ENCODE measurements at places on chromosomes 12 and 14.

DNA sequence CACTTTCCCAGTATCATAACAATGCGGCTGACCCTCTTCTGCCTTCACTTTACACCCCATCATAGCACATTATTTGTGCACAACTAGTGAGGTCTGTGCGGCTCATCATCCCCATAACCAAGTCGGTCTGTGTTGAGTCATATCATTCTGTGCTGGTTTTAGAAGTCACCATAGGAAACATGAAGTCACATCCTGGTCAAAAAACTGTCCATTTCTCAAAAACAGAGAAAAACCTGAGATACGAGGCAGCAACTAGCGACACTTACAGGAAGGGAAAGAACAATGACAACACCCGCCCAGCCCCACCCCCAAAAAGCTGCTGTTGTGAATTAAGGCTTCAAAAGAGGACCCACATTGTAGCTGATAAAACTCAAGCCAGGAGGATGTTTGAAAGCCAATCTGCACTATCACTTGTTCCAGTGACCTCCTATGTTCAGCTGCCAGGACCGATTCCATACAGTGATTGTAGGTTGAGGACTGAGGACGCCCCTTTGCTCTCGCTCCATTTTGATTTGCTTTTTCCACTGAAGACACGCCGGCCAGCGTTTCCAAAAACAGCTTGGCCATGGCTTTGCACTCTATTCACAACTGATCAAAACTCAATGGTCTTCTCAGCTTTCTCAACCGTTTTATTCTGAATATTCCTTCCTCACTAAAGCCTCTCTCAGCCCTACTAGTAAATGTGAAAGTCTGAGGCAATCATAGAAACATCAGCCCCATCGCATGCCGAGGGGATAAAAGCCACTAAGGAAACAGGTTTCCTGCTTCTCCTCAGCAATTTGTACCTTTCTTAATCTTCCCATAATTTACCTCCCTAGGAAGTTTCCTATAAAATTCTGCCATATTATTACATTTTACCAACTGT is 87.5 kb downstream of the DUSP16 start:
- DNase-seq: no peak

- no peak for DNase-seq
Observed at GRCh38 chr12:2959505-2960389, 550 bp downstream of the TEAD4 start.

DNA sequence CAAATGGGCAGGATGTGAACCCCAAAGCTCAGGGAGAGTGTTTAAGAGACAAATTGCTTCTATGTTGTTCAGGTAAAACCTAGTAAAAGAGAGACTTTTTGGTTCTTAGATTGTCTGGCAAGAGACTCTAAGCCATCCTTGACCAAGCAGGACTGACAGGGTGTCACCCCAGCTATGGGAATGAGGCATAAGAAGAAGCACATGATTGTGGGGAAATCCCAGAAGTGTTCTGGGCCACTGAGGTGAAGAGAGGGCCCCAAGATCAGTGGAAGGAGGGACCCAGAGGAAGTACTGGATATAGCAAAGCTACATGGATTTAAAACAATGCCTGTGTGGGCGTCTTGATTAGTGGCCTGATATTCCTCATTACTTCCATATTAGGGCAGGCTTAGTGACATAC is 99.0 kb downstream of the SAMD4A start:
- no peak for DNase-seq

DNA sequence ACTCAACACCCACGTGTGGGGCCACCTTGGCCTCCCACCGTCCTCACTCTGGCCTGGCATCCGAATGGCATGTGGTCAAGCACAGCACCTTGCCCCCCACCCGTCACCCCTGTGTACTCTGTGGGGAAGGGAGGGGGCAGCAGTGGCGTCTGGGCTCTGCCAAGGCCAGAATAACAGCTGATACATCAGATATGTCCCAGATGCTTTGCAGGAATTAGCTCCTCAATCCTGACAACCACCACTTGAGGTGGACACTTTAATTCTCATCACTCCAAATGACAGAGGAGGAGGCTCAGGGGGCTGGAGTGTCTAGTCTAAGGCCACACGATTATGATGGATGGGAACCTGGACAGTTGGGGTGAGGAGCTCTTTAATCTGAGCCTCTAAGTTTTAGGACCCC is 1.7 kb upstream of the KRT80 start:
- DNase-seq: no peak

- DNase-seq: no peak
Observed at GRCh38 chr12:110222027-110222426, 59.0 kb upstream of the ATP2A2 start.

- DNase-seq: no peak
Observed at GRCh38 chr14:54251356-54251755, 145.5 kb upstream of the CDKN3 start.

DNA sequence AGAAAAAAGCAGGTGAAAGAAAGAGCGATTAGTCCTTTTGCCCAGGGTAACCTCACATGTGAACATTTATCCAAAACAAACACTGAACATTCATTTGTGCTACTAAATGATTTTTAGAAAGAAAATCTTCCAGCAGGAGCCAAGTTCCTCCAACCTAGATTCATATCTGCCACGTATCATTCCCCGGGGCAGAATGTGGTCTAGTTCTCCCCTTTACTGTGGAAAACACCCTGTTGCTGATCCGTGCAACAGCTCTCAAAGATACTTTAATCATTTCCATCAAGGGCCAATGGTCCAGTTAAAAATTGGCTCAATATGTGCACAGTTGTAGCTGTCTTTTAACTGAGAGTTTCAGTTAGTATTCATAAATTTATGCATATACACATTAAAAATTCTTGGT is 479.1 kb downstream of the ATP23 start:
- DNase-seq: no peak

DNA sequence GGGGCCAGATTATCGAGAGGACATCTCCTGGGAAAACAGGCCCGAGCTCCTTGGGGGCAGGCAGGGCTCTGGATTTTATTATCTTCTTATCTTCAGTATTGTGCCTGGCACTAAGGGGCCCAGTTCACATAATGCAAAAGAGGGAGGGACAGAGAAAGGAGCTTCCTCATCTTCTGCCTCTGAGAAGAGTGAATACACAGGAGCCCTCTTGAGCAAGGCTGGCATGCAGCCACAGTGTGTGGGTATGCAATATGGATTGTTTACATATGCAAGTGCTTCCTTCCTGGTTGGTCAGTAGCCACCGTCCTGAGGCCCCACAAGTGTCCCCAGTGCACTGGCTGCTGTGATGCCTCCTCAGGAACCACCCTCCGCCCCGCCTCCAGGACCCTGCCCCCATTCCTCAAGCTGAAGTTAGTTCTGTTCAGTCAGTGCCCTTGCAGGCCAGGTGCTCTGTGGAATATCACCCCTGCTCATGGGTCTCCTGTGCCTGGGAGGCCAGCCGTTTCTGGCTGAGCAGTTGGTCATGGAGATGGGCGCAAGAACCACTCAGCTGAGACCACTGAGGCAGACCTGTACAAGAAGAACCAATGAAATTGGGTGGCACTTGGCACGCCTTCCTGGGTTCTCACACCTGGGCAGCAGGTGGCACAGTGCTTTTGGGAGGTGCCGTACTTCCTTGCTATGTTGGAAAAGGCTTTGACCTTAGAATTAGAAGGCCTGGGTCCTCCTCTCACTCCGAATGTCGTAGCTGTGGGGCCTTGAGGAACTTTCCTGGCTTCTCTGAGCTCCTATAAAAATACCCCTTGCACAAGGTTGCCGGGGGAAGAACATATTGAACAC is 35.1 kb upstream of the ACTN1 start:
- no peak for DNase-seq

- DNase-seq: no peak
Observed at GRCh38 chr12:46177025-46177424, 91.8 kb downstream of the SLC38A1 start.

DNA sequence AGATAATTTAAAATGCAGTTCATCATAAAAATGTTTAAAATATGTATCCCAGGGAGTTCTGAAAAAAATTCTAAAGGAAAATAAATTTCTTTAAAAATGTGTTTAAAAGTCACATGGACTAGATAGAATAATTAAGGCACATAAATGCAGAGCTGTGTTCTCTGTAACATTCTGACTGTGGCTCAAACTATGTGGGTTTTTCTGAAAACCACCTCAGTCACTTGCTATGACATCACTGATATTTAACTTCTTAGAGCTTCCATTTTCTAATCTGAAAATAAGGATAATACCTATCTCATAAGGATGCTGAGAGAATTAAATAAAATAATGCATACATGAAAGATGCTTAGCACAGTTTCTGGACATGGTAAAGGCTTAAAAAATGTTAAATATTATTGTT is 107.3 kb downstream of the SLC41A2 start:
- no peak for DNase-seq

DNA sequence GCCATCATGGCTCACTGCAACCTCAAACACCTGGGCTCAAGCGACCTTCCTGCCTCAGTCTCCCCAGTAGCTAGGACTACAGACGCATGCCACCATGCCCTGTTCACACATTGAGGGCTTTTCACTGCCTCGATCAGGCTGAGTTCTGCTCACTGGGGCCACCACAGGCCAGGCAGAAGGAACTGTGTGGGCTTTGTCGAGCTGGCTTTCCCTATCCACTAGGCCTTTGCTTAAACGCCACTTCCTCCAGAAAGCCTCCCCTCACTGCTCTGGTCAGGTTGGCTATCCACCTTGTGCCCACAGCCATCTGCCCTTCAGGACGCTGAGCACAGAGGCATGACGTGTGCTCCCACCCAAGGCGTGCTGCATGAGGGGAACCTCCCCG is 45.2 kb downstream of the MLXIP start:
- DNase-seq: no peak

- peak; percentile 73 for DNase-seq
Observed at GRCh38 chr12:8045952-8046944, 13.7 kb downstream of the FOXJ2 start.

GRCh38 chr14:96261053-96261452 is 5.0 kb downstream of the BDKRB1 start:
- no peak for DNase-seq

GRCh38 chr14:69615121-69615495 is 3.7 kb downstream of the SUSD6 start:
- DNase-seq: no peak

DNA sequence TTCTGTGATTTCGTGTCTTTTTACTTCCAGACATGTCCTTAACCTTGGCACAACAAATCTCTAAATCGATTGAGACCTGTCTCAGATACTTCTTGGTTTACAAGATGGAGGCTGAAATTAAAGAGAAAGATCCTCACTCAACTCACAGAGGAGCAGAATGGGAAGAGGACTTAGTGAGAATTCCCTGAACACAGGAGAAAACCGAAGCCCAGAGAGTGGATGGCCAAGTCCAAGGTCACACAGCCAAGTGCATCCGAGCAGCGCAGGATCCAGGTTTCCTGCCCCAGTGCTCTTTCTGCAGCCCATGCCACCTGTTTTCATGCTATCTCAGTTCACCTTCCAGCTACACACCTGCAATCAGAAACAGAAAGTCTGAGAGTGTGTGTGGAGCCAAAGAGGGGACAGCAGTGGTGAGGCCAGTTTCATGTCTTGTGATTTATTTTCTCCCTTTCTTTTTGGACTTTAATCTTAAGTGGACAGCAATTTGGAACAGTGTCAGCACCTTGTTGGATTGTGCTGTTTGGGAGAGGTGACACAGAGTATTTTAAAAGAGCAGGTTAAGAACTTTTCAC is 22.9 kb upstream of the TCL1B start:
- DNase-seq: no peak

DNA sequence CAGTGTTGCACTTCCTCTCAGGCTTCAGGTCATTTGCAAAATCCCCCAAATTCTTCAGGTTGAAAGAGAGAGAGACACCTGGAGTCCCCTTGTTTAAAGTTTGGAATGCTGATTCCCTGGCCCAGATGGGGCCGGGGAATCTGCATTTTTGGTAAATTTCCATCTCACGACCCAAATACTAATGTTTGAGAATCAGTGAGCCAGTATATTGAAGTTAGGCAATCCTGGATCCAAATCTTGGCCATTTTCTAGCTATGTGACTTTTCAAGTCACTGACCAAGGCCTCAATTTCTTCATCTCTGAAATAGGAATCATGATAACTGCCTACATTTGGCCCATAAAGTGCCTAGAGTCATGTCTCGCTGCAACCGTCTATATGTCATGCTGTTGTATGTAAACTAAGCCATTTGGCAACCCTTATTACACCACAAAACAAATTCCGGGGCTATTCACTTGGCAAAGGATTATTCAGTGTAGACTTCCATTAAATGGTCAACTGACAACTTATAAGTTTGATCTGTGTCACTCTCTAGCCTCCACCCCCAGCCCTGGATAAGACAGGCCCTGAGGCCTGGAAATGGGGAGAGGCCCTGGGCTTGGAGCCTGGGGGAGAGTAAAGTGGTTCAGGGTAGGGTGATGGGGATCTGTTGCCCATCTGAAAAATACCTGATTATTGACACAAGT is 3.7 kb upstream of the ZFP36L1 start:
- DNase-seq: no peak

- DNase-seq: no peak
Observed at GRCh38 chr14:68032154-68032553, 212.6 kb downstream of the RAD51B start.

DNA sequence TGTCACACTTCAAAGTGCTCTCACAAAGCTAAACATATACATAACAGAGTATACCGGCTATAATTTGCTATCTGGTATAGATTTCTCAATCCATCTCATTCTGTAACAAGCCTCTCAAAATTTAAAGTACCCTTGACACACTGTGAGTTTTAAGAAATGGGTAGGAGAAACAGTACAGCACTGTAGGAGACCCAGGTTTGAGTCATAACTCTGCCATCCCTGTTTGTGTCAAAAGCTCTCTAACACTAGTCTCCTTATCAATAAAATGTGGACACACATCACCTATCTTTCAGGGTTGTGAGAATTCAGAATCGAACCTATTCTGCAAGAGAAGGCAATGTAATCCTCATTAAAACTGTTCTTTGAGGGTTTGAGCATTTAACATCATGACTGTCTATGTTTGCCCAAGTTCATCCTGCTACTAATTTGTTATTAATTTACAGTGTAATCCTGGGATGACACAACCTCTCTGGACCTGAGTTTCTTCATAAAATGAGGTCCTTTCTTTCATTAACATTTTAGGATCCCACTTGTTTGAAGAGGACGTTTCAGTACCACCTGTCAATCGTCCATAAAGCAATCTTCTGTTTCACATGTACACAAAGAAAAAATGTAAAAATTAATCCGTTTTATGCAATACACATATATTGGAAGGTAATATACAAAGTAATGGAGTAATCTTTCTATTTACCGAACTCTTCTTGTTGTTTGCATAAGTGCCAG is 12.1 kb downstream of the SPTSSA start:
- DNase-seq: no peak

DNA sequence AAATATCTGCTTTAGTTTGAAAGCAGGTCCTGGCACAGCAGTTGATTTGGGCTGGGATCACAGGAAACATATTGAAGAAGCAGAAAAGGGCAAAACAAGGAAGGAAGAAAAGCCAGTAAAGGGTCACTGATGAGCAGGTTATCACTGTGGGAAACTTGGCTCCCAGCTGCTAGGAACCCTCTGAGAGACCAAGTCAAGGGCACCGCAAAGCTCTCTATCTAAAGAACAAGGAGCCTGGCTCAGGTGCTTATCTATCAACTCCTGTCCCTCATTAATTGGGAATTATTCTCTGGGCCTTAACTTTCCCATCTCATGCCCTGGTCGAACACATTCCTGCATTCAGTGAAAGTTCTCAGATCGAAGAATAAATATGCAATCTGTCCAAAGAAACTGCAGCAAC is 450.9 kb upstream of the RPL10L start:
- DNase-seq: no peak

GRCh38 chr14:75648066-75648838 is 12.4 kb downstream of the ERG28 start:
- no peak for DNase-seq

GRCh38 chr12:111937429-111937828 is 75.5 kb downstream of the TMEM116 start:
- no peak for DNase-seq

Data from stimulated activated CD4-positive, alpha-beta T cell treated with anti-CD3 and anti-CD28 coated beads, Interleukin-2, amount 100 ng/mL, for 48 hours (primary cell).